Thyroid gland (tissue), 4 donors: ENCODE measurements at places on chromosomes 1 and 21. TPM values are rescaled to one million over a fixed set of nuclear protein-coding genes. Genes with fewer than 3 reads are reported as not detected.

DNA sequence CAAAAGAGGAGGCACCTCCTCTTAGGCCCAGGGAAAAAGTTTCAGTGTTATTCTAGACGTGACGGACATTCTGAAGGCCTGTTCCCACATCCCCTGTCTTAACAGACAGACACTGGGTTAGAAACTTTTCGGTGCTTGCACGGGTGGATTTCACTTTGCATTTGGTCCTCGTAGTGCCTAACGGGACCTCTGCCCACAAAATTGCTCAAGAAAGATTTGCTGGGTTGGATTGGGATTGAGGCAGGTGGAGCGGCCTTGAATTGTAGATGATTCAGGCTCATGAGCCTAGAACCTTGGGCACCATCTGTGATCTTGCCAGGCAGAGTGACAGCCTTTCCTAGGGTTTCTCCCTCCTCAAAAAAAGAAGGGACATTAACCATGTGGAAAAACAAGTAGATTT, 2.8 kb downstream of the PLA2G5 start:
- H3K27me3 ChIP-seq: peaks cover 5% of the 10 kb centered on the region
- no peaks in the 10 kb centered on the region for H3K4me1 ChIP-seq
- DNase-seq: no peak
- no peaks in the 10 kb centered on the region for H3K36me3 ChIP-seq
- H3K4me3 ChIP-seq: no peak overlapping the region

GRCh38 chr1:154198756-154199562, 7.1 kb upstream of the TPM3 start:
- H3K4me3 ChIP-seq: no peak overlapping the region
- H3K27ac ChIP-seq: no peak overlapping the region
- H3K4me1 ChIP-seq: no peaks in the 10 kb centered on the region
- H3K27me3 ChIP-seq: no peaks in the 10 kb centered on the region
- no peaks in the 10 kb centered on the region for H3K36me3 ChIP-seq
- peak; percentile 32 for DNase-seq

DNA sequence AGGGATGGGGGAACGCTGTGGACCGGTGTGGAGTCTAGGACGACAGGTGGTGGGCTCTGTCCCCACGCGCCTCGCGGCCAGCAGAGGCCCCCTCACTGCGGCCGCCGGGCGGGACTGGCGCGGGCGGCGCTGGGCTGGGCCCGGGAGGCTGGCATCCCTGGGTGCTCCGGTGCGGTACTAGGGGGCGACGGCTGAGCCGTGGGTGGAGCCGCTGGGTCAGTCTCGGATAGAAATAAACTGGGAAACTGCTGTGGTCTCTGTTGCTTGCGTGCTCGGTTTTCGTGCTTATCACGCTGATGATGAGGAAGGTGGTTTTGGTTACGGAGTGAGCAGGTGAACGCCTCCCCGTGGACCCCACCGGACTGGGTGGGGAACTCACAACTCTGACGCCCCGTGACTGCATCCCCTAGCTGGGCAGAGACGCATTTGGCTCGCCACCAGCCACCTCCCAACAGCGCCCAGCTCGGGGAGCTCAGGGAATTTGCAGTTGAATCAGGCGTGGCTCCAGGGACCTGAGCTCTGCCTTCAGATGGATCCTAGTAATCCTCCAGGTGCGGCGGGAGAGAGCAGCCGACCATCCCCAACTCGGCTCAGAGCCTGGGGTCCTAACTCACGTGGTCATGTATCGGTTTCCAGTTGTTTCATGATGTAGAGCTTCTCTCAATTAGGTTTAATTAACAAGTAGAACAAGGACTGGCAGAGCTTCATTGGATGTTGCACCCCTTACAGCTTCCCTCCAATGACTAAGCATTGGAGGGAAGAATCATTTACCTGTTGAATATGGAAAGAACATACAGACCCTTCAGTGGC, 32.1 kb downstream of the HSD17B7 start:
- peak overlapping the region; percentile 8 for H3K4me3 ChIP-seq
- no peaks in the 10 kb centered on the region for H3K27me3 ChIP-seq
- H3K27ac ChIP-seq: no peak overlapping the region
- H3K36me3 ChIP-seq: no peaks in the 10 kb centered on the region

GRCh38 chr1:53688381-53689102, 50.4 kb downstream of the GLIS1 start:
- no peak overlapping the region for H3K27ac ChIP-seq
- no peak overlapping the region for H3K4me3 ChIP-seq
- H3K27me3 ChIP-seq: no peaks in the 10 kb centered on the region
- DNase-seq: no peak
- no peaks in the 10 kb centered on the region for H3K36me3 ChIP-seq

- peak overlapping the region; percentile 26 for H3K4me3 ChIP-seq
- peaks cover 33% of the 10 kb centered on the region for H3K36me3 ChIP-seq
- DNase-seq: peak; percentile 47
- H3K27ac ChIP-seq: peak overlapping the region; percentile 90
- H3K27me3 ChIP-seq: no peaks in the 10 kb centered on the region
- H3K4me1 ChIP-seq: peaks cover 19% of the 10 kb centered on the region
Measured at GRCh38 chr1:160284220-160284781, 632 bp downstream of the PEX19 start.

GRCh38 chr1:233075915-233076295, 125.5 kb downstream of the NTPCR start:
- no peaks in the 10 kb centered on the region for H3K36me3 ChIP-seq
- no peaks in the 10 kb centered on the region for H3K27me3 ChIP-seq
- H3K4me1 ChIP-seq: no peaks in the 10 kb centered on the region
- no peak overlapping the region for H3K4me3 ChIP-seq

DNA sequence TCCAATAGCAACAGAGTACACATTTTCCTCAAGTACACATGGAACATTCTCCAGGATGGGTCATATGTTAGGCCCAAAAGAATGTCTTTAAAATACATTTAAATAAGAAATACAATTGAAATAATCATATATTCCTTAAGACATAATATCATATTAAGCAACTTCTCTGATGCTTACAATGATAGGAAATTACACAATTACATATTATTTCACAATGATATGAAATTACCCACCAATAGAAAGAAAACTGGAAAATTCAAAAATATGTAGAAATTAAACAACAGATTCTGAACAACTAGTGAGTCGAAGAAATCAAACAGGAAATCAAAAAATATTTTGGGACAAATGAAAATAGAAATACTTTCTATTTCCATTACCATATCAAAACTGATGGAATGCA, 45.6 kb downstream of the FLVCR1 start:
- no peak for DNase-seq
- H3K4me3 ChIP-seq: no peak overlapping the region
- H3K27ac ChIP-seq: no peak overlapping the region
- H3K36me3 ChIP-seq: peaks cover 5% of the 10 kb centered on the region
- H3K27me3 ChIP-seq: no peaks in the 10 kb centered on the region

TEX50 gene
- not detected for total RNA-seq

FOXD3 gene
- total RNA-seq: not detected

DMBX1 gene
- total RNA-seq: not detected

TPTE gene
- not detected for total RNA-seq

AK5 gene
- 0.17 TPM for total RNA-seq

DNMT3L gene
- not detected for total RNA-seq
